Hippocampal formation (tissue), 2 donors: ENCODE measurements at places on chromosomes 4 and X.

- DNase-seq: no peak
Observed at GRCh38 chr4:92520563-92520962, 216.8 kb downstream of the GRID2 start.

DNA sequence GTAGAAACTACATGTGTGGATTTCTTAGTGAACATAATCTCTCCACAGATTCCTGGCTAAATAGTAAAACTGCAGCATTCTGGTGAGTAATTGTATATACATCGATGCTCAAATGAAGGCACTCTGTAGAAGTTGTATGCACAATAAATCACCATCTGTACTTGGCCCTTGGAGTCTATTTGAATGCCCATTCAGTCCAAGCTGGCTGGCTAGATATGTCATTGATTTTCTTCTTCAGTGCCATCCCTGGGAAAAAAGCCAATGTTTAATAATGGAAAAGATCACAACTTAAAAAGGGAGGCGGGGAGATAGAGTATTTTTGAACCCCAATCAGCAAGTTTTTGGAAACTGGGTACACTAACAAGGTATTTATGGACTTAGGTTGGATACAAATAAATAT, 381.0 kb upstream of the TEX13C start:
- DNase-seq: no peak

DNA sequence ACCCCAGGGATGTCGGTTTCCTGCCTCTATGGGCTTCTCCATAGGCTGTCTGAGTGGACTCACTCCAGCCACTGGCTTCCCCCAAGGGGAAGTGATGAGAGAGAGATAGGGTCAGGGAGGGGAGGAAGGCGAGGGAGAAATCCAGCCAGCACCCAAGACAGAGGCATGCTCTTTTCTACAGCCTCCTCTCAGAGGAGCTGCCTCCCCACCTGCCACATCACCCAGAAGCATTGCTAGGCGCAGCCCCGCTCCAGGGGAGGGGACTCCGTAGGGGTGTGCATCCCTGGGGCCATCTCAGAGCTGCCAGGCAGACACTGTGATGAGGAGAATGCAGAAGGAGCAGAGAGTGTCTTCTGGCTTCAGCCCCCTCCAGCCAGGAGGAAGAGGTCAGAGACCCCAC, 109.5 kb upstream of the NKX1-1 start:
- no peak for DNase-seq

DNA sequence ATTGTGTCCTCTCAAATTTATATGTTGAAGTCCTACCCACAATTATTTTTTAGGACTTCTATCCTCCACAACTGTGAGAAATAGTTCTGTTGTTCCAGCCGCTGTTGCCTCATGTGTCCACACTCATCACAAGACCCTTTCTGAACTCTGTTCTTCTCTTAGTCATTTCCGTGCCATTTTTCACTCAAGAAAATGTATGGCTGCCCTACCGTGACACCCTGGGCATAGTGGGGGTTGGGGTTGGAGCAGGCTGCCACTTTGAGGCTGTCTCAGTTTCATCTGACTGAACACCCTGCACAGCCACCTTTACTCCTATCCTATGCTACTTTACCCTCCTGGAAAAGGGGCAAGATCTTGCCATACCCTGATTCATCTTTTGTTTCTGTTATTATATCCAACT, 319.1 kb downstream of the TENM3 start:
- DNase-seq: no peak

GRCh38 chrX:107603429-107604159, 24.7 kb upstream of the PRPS1 start:
- no peak for DNase-seq

DNA sequence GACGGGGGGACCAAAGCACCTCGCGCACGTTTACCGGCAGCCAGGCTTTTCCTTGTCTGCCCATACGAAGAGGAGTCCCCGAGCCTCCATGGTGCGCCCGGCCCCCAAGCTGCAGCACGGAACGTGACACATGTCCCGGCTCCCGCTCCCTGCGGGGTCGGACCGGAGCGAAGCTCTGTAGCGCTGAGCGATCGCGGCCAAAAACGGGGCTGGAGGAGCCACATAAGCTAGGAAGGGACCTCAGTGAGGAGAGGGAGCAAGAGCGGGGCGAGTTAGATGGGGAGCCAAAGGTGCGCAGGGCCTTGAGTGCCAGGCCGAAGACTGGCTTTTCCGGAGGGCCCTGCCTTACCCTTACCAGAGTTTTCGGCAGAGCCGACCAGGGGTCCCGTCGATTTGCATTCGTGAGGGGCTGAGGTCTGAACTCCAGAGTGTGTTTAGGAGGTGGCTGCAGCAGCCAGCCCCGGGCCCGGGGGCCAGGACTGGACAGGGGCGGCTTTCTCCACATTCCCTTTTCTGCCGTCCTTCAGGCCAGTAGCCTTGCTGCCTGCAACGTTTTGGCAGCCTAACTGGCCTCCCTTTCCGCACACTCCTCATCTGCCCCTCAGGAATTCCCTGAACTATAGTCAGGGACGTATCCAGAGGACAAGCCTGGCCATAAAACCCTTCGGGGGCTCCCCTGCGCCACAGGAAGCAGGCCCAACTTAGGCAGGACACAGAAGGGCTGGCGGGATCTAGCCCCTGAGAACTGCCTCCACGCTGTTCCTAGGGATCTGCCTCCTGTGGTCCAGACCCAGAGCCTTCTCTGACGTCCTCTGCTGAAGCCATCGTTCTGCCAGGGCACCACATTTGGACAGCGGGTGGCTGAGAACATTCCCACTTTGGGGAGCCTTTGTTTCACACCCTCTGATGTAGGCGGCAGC, 689 bp downstream of the SSR4 start:
- DNase-seq: no peak

DNA sequence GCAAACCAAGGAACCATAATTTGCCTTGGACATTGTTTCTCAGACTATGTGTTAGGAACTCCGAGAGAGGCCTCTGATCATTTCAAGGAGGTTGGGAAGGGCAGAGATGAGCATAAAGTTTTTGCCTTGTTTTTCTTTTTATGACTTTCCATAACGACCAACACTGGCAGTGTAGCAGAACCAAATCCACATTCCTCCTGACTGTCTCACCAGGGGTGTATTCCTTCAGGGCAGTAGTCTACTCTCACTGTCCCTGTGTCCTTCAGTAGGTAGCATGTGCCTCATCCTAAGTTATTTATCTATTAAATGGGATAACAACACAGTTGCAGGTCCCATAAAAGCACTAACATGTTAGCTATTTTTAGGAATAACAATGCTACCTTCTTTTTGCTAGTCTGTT, 20.8 kb downstream of the EGFL6 start:
- DNase-seq: no peak

DNA sequence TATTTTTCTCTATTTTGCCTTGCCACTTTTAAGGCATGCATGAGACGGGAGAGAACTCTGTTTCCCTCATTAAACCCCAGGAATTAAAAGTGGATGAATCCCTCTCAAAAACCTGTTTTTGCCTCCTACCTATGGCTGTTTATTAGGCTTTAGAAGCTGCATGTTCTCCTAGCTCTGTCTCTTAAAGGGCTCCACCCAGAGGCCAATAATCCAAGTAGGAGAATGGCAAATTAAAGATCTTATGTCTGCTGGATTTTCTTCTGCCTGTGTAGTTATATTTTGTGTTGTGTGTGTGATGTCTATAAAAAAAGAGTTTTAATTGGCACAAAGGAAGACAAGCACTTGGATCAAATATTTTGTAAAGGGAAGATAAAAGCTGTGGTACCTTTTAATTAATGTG, 32.4 kb downstream of the MAGEC1 start:
- DNase-seq: no peak

DNA sequence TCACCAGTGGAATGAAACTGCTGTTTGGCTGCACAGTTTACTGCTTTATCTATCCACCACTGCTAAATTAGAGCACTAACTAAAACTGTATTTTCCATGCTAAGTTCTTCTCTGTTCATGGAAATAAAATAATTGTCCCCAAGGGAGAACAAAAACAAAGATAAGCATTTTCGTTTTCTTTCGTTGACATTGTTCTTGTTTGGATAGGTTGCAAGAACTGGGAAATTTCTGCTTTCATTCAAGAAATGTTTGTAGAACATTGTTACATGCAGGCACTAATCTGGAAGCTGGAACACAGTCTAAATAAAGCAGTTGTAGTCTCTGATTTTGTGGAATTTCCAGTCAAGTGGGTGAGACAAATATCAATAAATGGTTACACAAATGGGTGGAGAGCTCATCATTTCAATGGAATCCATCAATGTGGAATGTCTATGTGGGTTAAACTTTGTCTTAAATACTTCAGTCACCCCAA, 5.8 kb upstream of the CXCL8 start:
- no peak for DNase-seq

- DNase-seq: no peak
Observed at GRCh38 chr4:131427000-131427399, 1722.1 kb upstream of the PCDH10 start.

GRCh38 chr4:78591404-78591803, 39.8 kb downstream of the ANXA3 start:
- no peak for DNase-seq

DNA sequence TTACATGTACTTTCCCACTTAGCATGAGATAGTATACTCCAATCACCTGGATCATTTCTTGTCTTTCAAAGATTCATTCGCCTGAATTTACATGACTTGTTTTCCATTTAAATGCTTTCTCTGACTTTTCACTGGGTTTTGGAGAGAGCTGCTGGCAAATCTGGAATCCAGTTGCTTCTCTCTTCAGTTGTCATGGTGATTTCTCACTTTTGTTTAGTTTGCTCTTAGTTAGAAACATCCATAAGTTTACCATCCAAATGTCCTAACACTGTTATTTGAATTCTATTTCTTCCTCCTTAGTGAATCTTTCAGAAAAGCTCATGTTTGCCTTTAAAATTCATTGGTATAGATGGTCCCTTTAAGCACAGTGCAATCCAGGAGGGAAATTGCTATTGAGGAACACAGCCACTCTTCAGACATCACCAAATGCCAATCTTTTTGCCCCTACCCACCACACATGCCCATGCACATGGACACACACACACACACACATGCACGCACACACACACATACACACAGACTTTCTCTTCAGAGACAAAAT, 51.7 kb downstream of the REELD1 start:
- DNase-seq: no peak

- no peak for DNase-seq
Observed at GRCh38 chrX:118337687-118338086, 8.2 kb upstream of the WDR44 start.

DNA sequence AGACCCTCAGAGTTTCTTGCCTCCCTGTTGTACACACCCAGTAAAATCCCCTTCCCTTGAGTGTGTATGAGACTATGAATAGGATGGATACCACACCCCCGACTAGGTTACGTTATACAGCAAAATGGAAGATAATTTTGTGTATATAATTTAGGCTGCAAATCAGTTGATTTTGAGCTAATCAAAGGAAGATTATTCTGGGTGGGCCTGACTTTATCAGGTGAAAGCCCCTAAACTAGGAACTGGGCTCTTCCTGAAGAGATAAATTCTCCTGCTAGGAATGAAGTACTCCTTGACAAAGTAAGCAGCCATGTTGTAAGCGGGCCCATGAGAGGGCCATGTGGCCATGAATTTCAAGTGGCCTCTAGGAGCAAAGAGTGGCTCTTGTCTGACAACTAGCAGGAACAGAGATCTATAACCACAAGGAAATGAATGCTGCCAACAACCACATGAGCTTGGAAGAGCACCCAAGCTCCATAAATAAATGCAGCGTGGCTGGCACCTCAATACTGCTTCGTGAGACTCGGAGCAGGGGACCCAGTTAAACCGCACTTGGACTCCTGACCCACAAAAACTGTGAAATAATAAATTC, 646.4 kb downstream of the IL1RAPL1 start:
- DNase-seq: no peak

- no peak for DNase-seq
Observed at GRCh38 chr4:183552274-183553146, 47.7 kb downstream of the ING2 start.

- peak; percentile 49 for DNase-seq
Observed at GRCh38 chr4:81724925-81725329, 253.2 kb upstream of the RASGEF1B start.

- DNase-seq: no peak
Observed at GRCh38 chr4:2574863-2575262, 38.4 kb downstream of the FAM193A start.

- no peak for DNase-seq
Observed at GRCh38 chrX:121558886-121559285, 511.5 kb downstream of the GLUD2 start.

DNA sequence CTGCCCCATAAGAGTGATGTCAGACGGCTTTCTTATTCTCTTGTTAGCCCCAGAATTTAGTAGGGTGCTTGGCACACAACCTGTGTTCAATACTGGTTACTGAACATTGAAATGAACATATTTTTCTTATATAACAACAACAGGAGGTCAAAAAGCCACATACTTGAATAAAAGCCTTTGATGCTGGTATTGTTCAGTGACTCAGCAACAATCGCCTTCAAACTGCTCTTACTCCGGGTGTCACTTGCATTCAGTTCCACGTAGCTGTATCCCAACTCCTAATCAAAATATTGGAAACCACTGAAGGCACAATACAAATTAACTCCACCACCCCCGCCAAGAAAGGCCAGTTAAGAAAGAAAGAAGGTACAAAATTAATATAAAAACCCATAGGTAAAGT, 61.5 kb downstream of the RFC1 start:
- no peak for DNase-seq

- DNase-seq: no peak
Observed at GRCh38 chrX:111511477-111511876, at the start of gene SERTM2. TSS of gene SERTM2 (plus strand) at chrX:111511645. CDS start at chrX:111518858, 7,213 bp downstream.

GRCh38 chrX:38988301-38988700, 187.0 kb downstream of the MID1IP1 start:
- no peak for DNase-seq

DNA sequence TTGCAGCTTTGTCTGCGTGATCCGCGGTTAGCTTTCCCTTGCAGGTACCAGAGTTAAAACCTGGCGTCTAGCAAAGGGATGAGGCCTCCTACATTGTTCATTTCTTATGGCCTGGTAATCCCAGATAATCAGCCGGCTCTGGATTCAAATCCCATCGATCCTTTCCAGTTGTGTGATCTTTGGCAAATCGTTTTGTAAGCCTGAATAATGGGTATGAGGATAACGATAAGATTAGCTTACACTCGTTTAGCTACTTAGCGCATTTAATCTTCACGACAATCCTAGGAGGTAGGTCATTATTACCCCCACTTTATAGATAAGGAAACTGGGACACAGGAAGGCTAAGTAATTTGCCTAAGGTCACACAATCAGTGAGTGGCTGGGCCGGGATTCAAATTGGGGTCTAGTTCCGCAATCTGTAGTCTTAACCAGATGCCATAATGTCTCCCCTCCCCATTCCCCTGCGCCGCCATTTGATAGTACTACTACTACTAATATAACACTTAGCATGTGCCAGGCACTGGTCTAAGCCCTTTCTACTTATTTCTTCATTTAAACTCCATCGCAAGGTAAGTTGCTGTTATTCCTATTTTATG, 1.7 kb upstream of the UBA1 start:
- no peak for DNase-seq
